Body of pancreas (tissue), 4 donors: ENCODE measurements at places on chromosomes 11 and 22. TPM values are rescaled to one million over a fixed set of nuclear protein-coding genes. Genes with fewer than 3 reads are reported as not detected.

TBX10 gene
- total RNA-seq: not detected

KDM4E gene
- total RNA-seq: not detected

ISX gene
- total RNA-seq: not detected

ST14 gene
- 61.0 TPM for total RNA-seq

GRCh38 chr11:2360081-2360642 lies 16.9 kb upstream of the CD81 start:
- H3K36me3 ChIP-seq: no peaks in the 10 kb centered on the region
- no peak overlapping the region for H3K27ac ChIP-seq
- peaks cover 7% of the 10 kb centered on the region for H3K4me1 ChIP-seq
- no peak overlapping the region for H3K4me3 ChIP-seq
- peak; percentile 36 for DNase-seq

DNA sequence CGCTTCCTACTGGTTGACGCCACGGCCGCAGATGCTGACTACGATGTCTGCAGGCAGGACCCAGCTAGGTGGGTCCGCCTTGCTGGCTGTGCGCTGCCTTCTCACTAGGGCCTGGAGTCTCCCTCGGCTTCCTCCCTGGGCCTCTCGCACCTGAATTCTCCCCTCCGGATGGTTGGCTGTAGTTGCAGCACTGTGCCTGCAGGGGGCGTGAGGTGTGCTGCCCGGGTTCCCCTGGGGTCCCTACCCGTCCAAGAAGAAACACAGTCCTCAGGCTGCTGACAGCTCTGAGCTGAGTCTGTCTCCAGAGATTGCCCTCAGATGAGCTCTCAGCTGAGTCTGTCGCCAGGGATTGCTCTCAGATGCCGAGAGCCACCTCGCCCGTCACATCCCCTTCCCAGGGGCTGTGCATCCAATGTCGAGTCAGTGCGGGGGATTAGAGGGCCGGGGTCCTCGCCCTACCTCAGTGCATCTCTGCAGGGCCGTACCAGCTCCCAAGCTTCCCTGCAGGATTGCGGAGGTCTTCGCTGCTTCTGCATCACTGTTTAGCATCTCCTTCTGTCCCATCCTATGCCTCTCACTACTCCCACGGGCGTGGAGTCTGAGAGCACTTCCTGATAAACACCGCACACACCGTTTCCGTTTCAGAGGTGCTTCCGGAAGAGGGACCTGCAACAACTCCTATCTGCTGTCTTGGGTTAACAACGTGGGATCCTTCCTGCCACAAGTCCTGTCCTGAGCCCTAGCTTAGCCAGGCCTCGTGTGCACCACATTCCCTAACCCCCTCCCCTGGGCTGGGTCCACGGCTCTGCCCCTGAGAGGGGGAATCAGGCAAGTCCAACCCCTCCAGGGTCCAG lies 196.9 kb downstream of the CSNK2A3 start:
- no peaks in the 10 kb centered on the region for H3K4me1 ChIP-seq
- DNase-seq: no peak
- H3K36me3 ChIP-seq: no peaks in the 10 kb centered on the region
- H3K4me3 ChIP-seq: no peak overlapping the region

DNA sequence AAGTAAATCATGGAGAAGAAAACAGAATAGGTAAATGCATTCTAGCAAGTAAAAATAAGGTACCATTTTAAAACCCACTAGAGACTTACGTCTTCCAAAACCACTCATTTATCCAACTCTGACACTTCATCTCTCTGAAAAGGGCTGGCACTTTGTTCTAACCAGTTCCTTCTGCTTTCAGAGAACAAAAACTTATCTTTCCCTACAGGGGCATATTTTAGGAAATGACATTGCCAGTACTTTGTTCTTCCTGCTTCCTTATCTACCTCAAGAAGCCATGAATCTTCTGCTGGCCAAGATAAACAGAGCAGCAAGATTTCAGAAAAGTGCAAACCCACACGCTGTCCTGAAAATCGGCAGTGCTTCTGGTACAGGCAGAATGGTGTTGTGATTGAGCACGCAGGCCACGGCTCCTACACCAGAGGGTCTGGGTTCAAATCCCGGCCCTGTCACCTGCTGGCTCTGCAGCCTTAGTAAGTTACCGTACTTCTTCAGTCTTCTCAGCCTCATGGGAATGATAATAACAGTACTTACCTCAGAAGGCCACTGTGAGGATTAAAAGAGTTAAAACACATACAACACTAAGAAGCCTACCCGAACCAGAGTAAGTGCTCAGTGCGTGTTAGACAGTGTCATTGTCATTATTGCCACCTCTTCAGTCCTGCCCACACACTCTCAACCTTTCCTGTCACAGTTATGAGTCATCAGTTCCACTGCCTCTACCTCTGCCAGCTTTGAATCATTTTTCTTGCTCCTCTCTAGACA lies 11.0 kb downstream of the MPZL3 start:
- H3K27ac ChIP-seq: peak overlapping the region; percentile 58
- H3K4me3 ChIP-seq: no peak overlapping the region
- H3K36me3 ChIP-seq: no peaks in the 10 kb centered on the region
- H3K27me3 ChIP-seq: no peaks in the 10 kb centered on the region
- peaks cover 20% of the 10 kb centered on the region for H3K4me1 ChIP-seq
- DNase-seq: peak; percentile 35

- H3K27me3 ChIP-seq: no peaks in the 10 kb centered on the region
- no peaks in the 10 kb centered on the region for H3K36me3 ChIP-seq
- peaks cover 39% of the 10 kb centered on the region for H3K4me1 ChIP-seq
These were observed 328.3 kb downstream of the TBC1D22A start for GRCh38 chr22:47090591-47091245.
